ENCODE measurements at places on chromosomes 4 and X.

- DNase-seq: no peak
Observed at GRCh38 chrX:43974100-43974475, 898 bp upstream of the NDP start.

GRCh38 chr4:83828601-83829000 is 292.7 kb downstream of the GPAT3 start:
- DNase-seq: no peak

- DNase-seq: no peak
Observed at GRCh38 chr4:118265312-118266144, 87.3 kb downstream of the PRSS12 start.

GRCh38 chrX:314781-315595 is 3.6 kb downstream of the GTPBP6 start:
- DNase-seq: no peak

- no peak for DNase-seq
Observed at GRCh38 chrX:40154853-40155588, 57.3 kb upstream of the BCOR start.

- no peak for DNase-seq
Observed at GRCh38 chr4:17877661-17878060, 66.9 kb downstream of the NCAPG start.

- DNase-seq: no peak
Observed at GRCh38 chr4:121126449-121127006, 37.6 kb downstream of the TNIP3 start.

DNA sequence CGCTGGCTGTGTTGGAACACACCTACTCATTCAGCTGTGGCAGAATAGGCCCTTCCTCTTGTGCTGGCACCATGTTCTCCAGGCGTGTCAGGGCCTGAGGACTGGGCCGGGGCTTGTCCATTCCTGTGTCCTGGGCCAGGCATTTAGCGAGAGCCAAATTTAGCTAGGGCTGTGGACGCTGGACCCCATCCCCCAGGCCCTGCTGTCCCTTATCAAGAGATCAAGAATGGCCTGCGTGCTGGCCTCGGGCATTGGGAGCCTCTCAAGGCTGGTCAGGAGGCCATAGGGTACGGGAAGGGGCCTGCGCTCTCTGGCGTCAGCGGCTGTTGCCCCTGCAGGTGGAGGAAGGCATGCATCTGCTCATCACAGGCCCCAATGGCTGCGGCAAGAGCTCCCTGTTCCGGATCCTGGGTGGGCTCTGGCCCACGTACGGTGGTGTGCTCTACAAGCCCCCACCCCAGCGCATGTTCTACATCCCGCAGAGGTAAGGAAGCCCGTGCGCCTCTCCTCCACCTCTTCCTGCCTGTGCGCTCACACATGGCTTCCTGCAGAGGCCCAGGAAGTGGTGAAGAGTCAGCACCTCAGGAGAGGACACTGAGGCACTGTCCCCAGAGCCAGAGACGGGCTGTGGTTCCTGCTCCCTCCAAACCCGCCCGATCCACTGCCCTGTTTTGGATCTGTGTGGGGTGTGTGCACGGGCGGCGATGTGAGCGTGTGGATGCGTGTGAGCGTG is 15.3 kb downstream of the ABCD1 start:
- no peak for DNase-seq

- DNase-seq: no peak
Observed at GRCh38 chr4:98377559-98377958, 116.4 kb downstream of the RAP1GDS1 start.

- no peak for DNase-seq
Observed at GRCh38 chr4:170716868-170717267, 627.1 kb upstream of the AADAT start.

DNA sequence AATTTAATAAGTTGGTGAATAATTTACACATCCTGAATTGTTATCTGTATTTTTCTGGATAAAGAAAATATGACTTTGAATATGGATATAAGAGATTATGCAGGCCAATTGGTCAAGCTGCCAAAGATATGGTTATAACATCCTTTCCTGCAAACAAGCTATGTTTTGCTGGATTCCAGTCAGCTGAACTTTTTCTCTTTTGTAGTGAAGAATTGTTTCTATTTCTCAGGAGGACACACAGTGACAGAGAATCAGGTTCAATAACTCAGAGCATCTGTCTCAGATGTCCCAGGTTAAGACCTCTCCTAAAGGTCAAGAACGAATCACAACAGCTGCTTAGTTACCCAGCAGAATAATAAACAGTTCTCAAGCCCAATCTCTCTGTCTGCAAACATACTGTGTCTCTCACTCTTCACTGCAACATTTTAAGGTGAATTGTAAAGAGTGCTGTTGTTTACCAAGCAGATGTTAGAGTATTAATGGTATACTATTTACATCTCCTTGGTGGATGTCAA is 189.5 kb upstream of the ANKRD50 start:
- DNase-seq: no peak

DNA sequence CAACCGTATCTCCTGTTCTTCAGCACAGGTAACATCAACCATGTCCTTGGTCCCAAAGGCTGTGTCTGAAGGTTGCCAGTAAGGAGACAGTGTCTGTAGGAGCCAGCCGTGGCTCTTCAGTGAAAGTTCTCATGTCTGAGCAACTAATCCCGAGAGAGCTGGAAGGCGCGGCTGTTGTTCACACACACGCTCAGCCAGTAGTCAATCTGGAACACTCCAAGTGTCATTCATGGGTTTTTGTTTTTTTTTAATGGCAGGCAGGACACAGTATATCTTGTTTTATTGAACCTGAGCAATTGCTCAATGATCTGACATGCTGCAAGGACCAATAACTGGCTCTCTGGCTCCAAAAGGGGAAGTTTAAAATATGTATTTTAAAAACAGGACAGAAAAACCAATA is 48.4 kb upstream of the MAP3K15 start:
- no peak for DNase-seq

DNA sequence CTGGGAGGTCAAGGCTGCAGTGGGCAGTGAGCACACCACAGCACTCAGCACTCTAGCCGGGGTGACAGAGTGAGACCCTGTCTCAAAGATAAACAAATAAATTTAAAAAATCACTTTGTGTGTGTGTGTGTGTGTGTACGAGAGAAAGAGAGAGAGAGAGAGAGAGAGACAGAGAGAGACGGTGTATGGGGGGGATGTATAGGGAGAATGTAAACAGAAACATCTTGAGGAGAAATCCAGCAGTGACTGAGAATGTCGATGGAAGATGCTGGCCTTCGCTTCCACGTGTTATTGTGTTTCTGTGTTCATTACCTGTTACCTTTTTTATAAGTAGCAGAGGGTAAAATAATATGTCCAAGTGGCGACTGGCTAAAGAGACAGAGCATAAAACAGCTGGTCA is 23.6 kb upstream of the RBPJ start:
- DNase-seq: no peak
